NCI-H2107 (cell line): ENCODE measurements at places on chromosomes 6 and 20.

DNA sequence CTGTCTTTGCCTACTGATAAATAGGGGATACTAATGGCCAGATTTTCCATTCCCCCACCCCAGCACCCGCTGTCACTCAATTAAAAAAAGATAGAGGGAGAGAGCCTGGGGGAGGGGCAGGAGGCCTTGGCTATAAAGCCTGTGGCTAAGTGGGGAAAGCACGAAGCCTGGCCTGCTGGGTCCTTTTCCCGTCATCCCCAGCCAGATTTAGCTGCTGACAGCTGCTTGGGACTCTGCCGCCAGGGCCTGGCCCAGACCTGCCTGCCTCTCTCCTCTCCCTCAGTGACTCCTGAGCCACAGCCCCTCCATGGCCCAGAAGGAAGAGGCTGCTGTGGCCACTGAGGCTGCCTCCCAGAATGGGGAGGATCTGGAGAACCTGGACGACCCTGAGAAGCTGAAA lies at the start of gene APOBEC2:
APOBEC2 (plus strand) TSS at position 162 of the 400 bp plus-strand sequence; CDS start at position 308, 146 bp downstream.
- DNase-seq = no peak

DNA sequence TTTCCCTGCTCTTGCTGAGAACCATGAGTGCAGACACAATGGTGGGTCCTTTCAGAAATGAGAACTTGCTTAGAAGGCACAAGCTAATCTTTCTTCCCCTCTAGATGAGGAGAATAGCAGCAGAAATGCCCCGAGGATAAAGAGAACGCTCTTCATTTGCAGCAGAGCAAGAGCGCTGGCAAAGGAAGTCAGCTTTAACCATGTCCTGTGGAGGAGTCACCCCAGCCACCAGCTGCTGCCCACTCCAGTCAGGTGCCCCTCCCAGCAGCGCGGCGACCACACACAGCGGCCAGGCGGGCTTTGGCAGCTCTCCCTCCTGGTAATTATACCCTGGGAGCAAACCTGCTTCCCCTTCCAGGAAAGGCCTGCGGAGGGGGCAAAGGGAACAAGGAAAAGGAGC lies 42.4 kb upstream of the EMILIN3 start:
- DNase-seq = no peak

DNA sequence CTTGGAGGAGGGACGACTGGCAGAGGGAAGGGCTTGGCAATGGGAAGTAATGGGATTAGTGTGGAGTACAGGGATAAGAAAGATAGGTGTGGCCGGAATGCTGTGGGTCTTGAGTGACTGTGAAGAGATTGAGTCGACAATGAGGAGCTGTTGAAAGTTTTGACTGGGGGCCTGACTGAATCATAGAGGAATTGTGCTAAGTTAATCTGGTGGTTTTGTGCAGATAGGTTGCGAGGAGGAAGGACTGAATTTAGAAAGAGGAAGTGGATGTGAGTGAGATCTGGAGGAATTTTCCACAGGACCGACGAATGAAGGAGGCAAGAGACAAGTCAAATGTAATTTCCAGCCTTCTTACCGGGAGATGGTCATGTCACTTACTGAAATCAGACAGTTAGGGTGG lies 143.9 kb upstream of the RALGAPA2 start:
- no peak for DNase-seq

- no peak for DNase-seq
These were observed 108.5 kb downstream of the MAP3K4 start for GRCh38 chr6:161100072-161100471.

DNA sequence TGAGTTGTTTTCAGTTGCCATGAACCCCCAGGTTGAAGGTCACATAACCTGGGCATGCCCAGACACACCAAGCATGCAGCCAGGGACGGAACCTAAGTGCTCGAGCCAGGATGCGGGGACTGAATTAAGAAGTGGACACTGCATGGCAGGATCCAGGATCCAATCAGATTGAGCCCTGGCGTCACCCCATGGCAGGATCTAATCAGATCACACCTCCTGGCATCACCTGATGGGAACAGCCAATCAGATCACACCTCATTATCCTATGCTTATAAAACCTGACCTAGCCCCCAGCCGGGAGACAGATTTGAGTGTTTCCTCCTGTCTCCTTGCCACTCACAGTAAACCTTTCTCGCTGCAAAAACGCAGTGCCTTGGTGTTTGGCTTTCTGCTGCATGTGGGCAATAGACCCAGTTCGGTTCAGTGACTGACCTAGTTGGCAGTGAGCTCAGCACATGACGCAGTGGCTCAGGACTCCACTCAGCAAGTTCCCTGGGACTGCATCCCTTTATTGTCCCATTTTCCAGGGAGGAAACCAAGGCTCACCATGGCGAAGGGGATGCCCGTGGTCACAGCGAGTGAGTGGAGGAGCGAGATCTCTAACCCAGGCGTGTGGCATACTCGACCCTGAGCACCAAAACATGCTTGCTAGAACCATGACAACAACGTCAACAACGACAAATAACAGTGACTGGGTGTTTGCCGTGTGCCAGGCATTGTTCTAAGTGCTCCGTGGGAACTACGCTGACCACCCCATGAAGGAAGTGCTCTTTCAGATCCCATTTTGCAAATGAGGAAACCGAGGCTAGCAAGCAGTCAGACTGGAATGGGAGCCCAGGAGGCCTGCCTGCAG lies 66.3 kb downstream of the RBM38 start:
- no peak for DNase-seq

- DNase-seq = no peak
These were observed 1093.5 kb upstream of the ADGRB3 start for GRCh38 chr6:67541586-67541985.

GRCh38 chr6:88183471-88183870 lies 17.3 kb upstream of the CNR1 start:
- no peak for DNase-seq

- no peak for DNase-seq
These were observed 11.8 kb upstream of the KCNQ2 start for GRCh38 chr20:63484236-63484635.
